ENCODE measurements at places on chromosomes 6 and 20.

- DNase-seq, result no peak
Observed at GRCh38 chr6:145155411-145155810, 579.9 kb downstream of the EPM2A start.

- DNase-seq, result no peak
Observed at GRCh38 chr6:129605967-129606366, 104.0 kb downstream of the ARHGAP18 start.

DNA sequence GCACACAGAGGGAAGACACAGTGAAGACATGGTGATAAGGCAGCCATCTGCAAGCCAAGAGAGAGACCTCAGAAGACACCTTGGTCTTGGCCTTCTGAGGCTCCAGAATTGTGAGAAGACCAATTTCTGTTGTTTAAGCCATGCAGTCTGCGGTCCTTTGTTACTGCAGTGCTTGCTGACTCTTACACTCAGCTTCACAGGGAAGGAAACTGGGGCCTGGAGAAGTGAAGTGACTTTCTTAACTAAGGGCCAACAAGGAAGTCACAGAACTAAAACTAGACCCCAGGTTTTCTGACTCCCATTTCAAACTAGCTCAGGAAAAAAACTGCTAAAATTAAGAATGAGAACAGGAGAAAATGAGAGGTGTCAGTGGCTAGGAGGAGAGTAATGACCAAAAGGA, 74.3 kb downstream of the TNFRSF21 start:
- DNase-seq, result no peak

DNA sequence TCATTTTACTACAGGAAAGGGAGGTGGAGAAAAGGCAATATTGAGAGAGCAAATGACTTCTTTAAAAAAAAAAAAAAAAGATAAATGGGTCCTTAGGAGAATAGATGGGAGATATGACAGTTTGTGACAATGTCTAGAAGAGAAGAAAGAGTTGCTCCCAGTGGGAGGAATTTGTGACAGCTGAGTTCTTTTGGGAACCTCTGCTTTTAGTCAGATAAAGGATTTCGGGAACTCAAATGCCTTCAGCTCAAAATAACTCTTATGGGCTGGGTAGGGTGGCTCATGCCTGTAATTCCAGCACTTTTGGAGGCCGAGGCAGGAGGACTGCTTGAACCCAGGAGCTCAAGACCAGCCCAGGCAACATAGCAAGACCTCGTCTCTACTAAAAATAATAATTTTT, 13.1 kb downstream of the TPD52L1 start:
- DNase-seq, result no peak

DNA sequence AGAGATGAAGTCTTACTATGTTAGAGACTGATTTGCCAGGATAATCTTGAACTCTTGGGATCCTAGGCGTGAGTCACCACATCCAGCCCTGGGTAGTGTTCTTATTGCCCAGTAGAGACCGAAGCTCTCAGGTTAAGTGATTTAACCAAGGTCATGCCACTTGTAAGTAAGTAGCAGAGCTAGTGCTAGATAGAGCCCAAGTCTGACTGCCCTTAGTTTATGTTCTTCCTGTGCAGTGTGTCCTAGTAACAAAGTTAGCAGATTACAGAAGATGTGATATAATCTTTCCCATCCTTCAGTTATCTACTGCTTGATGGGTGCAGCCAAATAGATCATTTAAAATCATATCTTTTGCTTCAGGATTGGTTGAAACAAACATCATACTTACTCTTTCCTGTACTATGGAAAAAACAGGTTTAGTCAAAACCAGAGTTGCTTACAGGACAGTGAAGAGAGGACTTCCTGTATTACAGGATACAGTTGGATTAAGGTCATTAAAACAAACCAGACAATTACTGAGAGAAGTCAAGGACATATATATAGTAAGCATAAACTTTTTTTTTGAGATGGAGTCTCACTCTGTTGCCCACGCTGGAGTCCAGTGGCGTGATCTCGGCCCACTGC, 9.5 kb upstream of the PABPC1L start:
- DNase-seq, result no peak

GRCh38 chr6:54291146-54291545, 17.1 kb upstream of the TINAG start:
- DNase-seq, result no peak

- DNase-seq, result no peak
Observed at GRCh38 chr6:17226786-17227233, 54.4 kb upstream of the RBM24 start.

GRCh38 chr6:166258854-166259276, 49.3 kb downstream of the PRR18 start:
- peak; percentile 22 for DNase-seq

Data from activated CD4-positive, CD25-positive, alpha-beta regulatory T cell (primary cell).